ENCODE measurements at places on chromosomes 4 and X.

DNA sequence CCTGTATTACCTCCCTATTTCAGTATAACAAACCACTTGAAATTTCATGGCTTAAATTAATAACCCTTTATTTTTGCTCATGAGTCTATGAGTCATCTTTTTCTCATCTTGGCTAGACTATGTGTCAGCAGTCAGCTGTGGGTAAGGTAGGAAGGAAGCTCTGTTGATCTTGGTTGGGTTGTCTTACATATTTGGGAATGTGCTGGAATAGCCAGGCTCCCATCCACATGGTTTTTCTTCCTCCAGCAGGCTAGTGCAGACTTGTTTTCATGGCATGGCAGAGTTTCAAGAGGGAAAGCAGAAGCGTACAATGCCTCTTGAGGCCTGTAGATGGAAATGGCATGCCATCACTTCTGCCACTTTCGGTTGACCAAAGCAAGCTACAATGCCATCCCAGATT is 89.7 kb downstream of the LINC00632 start:
- no peak for DNase-seq

- no peak for DNase-seq
Observed at GRCh38 chr4:151227731-151228130, 49.2 kb upstream of the PRSS48 start.

- DNase-seq, result no peak
Observed at GRCh38 chr4:90603540-90603939, 476.3 kb downstream of the CCSER1 start.

DNA sequence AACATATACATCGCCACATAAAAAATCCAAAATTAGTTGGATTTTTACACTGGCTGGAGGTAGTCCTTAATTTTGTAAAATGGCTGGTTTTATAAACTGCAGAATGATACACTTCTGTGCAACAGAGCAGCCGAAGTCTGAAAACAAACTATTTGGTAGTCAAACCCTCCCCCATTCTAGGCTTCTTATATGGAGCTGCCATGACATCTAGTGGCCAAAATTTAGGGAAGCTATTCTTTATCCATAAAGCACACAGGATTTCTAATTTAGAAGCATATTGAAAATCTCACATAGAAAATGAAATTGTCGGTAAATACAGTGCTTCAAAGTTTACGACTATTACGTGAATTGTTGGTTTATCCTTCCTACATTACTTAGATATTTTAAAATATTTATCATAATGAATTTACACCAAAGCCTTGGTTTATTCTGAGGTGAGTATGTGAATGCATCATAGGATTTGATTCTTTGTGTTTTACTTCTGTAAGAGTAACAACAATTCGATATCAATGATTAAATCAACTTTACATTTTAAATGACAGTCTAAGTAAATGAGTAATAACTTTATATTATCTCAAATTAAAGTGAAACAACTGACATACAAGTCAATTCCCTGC is 113.4 kb upstream of the FAM241A start:
- DNase-seq, result no peak

- no peak for DNase-seq
Observed at GRCh38 chr4:40255393-40256281, 58.8 kb downstream of the RHOH start.

- peak; percentile 51 for DNase-seq
Observed at GRCh38 chr4:121656269-121656641, 40.5 kb downstream of the ANXA5 start.

GRCh38 chr4:189294574-189294973 is 646.1 kb upstream of the FRG1 start:
- DNase-seq, result no peak

DNA sequence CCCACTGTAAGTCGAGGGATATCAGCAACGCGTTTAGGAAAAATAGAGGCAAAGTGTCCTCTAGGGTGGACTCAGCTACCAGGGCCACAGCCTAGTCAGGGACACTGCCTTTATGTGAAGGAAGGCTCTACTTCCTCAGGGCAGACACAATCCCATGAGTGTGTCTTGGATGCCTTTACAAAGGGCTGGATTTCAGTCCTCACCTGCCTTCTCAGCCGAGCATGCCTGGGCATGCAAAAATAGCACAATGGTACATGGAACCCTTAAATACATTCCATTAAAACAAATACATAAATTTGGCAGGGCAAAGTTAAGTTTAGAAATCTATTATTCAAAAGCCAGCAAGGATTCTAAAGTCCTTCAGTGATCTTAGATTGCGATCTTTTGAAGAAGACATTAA is 51.1 kb downstream of the DMD start:
- DNase-seq, result no peak

DNA sequence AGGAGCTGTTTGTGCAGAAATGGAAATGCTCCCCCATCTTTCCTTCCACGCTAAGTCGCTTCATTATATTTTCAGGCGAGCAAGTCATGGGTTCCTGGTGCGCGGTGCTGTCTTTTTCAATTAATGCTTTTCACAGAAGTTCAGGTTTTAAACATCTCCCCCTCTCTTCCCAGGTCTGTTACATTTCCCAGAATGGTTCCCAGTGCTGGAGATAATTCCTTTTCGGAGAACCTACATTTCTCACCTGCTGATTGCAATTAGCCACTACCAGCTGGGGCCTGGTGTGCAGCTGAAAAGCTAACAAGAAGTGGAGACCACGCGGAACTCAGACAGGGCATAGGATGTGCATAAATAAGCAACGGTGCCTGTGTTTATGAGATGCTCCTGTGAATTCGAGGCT is 217.8 kb downstream of the MID1IP1 start:
- no peak for DNase-seq

DNA sequence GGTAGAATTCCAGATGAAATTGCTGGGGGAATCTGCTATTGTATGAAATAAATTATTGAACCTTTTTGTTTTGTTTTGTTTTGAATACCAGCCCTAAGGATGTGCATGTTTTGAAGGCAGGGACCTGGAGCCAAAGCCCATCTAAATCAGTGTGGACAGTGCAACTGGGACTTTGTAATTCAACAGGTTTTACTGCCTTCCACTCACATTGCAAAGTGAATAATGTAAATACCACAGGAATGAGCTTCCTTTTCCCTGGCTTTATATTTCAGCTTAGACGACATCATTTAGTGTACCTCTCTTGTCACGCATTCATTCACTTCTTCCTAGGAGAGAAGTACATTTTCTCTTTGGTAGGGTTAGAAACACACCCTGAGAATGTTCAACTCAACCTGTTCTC is 795.0 kb downstream of the CENPC start:
- no peak for DNase-seq
